ENCODE measurements at places on chromosomes 16 and 17. TPM values are rescaled to one million over a fixed set of nuclear protein-coding genes. Genes with fewer than 3 reads are reported as not detected.
A peak's percentile ranks its signal among the peaks of the same experiment; 100 is the strongest.

- no peak for DNase-seq
These were observed 487.5 kb upstream of the SALL1 start for GRCh38 chr16:51638339-51639135.

DNA sequence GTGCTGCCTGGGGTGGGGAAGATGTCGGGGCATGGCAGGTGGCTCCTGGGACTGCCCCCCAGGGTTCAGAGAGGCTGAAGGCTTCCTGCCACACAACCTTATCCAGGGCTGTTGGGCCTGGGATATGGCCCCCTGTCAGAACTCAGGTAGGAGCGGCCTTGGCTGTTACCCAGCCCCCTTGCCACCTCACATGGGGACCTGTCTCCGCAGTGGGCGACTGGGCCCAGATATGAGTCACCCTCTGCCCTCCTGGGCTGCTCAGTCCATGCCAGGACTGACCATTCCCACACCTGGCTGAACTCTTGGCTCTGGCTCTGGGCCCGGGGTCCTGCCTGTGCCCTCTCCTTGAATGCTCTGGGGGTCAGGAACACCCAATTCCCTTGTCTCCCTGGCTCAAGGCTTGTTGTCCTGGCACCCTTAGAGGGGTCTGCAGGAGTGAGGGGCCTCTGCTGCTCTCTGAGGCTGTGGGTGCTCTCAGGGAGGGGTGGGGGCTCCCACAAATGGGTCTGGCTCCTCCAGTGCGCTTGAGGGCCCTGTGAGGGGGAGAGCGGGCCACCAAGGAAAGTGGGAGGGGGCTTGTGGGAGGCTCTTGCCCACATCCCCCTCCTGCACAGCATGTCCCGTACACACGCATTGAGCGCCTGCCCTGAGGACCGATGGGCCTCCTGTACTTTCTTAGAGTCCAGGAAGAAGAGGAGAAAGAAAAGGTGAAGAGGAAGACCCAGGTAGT is 36.0 kb downstream of the LGALS9 start:
- no peak for DNase-seq

DNA sequence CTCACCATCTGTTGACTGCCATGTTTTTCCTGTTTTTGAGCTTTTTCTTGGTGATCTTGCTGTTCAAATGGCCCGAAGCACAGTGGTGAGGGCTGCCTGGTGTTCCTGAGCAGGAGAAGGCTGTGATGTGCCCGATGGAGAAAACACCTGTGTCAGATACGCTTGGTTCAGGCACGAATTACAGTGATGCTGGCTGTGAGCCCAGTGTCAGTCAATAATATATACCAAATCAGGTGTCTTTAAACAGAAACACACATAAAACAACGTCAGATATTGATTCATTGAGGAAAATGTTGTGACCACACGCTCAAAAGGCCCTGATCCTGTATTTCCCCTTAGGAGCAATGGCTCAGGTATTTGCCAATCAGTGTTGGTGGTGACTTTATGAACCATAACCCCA is 111.7 kb downstream of the SDR42E1 start:
- no peak for DNase-seq

DNA sequence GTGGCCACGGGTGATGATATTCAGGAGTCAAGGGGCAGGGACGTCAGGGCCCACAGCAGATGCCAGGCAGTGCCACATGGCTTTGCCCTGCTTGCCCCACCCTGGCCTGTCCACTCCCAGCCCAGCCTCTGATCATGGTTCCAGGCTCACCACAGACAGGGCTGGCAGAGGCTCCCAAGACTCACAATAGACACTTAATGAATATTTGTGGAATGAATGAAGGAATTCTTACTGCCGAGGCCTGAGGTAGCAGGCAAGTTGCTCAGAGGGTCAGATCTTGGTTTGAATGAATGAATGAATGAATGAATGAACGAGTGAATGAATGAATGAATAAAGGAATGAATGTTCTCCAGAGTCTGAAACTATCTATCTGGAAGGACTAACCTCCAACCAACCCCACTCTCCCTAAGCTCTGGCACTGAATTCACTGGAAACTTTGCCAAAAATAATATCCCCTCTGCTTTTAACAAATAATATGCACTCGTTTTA is 60.9 kb downstream of the RAI1 start:
- DNase-seq: no peak

DNA sequence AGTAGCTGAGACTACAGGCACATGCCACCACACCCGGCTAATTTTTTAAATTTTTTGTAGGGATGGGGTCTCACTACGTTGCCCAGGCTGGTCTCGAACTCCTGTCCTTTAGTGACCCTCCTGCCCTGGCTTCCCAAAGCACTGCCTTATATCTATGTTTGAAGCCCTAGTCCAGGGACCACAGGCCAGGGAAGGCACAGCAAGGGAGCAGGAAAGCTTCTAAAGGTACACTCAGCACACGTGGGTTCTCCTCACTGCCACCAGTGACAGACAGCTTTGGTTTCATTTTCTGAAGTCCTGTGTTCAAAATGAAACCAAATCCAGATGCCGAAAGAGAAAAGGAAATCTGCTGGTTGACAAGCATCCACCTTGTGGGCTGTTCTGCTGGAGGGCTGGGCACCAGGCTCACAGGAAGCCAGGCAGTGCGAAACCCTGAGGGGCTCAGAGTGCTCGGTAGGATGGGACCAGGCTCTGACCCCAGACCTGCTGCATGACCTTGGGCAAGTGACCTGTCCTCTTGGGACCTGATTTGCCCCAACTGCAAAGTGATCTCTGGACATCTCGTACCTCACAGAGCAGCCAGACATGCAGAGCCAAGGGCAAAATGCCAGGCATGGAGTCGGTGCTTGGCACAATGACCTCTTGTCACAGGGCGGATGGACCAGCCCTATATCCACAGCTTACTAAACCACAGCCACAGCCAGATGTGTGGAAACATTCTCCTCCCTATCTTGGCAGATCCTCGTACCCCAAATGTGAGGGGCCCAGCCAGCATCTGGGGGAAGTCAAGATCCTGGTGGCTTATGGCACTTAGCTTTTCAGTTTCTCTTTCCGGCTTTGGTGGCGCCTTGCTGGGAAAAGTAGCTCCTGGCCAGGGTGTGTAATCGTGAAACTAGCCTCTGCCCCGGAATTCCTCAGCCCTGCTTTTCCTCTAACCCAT is 2.8 kb upstream of the SOCS1 start:
- DNase-seq: peak; percentile 74

ZG16 gene
- total RNA-seq: 758 TPM

EVPLL gene
- total RNA-seq: 0.69 TPM

ITGAD gene
- total RNA-seq: 0.05 TPM
